ENCODE measurements at places on chromosomes 2 and 18.
A peak's percentile ranks its signal among the peaks of the same experiment; 100 is the strongest.

DNA sequence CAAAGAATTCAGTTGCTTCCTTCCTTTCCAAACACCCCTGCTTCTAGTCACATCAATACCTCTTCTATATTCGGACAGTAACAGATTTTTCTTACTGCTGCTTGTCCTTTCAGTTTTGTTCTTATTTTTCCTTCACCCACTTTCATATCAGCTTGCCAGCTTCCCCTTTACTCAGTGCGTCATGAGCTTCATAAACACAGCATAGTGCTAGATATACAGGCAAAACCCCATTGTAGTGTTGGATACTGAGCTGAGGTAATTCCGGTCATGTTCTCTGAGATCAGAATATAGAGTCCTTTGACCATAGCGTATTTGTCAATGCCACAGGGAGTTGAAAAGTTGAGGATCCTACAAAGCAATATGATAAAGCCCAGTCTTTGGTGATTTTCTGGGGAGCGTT lies 2.4 kb downstream of the FARP2 start:
- DNase-seq = peak; percentile 52

DNA sequence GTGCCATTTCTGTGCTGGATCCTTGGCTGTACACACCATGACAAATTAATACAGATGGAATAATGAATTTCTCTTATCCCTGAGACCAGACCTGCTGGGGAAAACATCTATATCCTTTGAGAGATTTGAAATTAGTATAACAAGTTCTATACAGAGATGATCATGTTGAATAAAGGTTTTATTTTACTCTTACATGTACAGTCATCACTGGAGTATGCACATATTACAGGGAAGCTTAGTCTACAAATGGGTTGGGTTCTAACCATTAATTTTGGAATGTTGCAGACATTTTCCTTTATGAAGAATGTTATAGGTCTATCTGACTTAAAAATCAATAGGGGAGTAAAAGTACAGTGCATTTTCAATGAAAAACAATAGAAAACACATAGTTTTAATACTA lies 29.9 kb upstream of the MMADHC start:
- DNase-seq = no peak

DNA sequence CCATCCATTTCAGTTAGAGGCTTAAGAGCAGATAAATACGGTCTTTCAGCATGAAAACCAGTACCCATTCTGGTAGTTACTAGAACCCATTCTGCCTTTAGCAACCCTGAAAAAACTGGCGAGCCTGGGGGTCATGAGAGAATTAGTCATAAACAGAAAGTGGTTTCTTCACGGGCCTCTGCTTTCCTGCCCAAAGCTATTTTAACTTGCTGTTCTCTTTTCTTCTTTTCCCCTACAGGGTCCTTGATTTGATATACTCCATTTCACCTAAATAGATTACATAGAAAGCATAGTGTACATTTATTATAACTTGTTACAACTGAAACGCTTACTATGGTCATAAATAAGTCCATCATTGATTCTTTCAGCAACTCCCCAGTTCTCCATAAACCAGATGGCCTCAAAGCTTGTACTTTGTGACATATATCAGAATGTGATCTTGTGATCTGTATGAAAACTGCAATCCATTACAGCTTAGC lies 48.3 kb downstream of the WDFY1 start:
- DNase-seq = no peak

DNA sequence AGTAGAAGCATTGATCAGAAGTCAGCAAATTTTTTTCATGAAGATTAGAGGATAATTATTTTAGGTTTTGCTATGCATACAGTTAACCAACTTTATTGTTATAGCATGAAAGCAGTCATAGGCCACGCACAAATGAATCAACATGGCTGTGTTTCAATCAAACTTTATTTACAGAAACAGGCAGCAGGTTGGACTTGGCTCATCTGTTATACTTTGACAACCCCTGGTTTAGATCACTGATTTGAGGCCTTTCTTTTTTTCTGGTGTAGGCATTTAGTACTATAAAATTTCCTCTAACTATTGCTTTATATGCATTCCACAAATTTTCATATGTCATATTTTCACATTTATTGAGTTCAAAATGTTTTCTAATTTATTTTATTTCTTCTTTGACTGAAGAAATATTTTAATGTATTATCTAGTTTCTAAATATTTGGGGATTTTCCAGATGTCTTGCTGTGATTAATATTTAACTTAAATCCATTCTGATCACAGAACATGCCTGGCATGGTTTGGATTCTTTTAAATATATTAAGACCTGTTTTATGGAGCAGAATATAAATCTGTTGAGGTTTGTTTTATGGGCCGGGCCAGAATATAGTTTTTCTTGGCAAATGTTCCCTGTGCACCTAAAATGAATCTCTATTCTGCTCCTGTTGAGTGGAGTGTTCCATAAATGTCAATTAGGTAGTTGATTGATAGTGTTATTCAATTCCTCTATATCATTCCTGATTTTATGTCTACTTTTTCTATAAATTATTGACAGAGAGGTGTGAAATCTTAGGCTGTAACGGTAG lies 116.3 kb upstream of the KLHL29 start:
- no peak for DNase-seq

DNA sequence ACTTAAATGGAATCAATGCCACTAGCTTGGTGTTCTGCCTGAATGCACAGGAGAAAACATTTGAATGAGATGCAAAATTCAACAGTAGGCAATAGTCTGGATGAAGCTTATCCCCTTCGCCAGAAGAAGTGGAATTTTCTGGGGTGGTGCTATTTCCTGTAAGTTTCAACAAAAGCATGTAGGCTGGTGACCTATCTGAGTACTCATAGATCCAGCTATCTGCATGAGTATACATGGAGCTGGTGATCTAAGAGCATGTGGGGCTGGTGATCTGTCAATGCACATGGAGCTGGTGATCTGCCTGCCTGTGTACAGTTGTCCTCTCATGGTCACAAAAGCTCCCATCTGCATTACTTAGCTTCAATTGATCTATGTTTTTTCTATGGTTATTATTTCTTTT lies 71.2 kb downstream of the SLC9A4 start:
- no peak for DNase-seq

DNA sequence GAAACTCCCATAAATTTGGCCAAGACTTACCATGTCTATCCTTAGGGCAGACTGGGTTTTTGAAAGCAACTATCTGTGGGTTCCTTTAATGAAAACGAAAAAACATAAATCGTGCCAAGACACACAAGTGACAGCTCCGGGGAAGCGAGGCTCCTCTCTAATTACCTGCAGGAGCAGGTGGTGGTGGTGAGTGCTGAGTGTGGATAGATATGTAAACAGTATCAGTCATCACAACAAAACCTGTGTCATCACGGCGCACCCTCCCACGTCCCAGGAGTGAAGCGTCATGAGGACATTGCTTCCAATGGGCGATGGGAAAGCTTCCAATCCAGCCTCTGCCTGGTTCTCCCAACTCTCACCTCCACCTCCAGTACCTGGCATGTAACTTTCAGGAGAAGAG lies 31.3 kb downstream of the ACKR3 start:
- DNase-seq = no peak

DNA sequence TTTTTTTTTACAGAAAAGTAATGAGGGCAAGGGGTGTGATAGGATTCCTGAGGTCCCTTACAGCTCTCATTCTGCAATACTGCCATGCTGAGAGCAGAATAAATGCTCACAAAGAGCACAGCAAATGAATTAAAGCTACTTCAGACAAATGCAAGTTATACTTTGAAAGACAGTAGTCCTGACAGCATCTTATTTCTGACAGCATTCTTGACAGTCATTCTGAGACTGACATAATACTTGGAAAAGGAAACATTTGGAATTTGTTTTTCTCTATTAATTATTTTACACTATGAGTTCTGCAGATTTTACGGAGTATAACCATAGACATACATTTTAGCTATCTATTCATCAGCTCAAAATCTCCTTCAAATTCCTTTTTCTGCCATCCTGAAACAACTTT lies 935.2 kb upstream of the FAM98A start:
- DNase-seq = no peak

GRCh38 chr2:158060835-158061435 lies 40.7 kb upstream of the UPP2 start:
- no peak for DNase-seq

GRCh38 chr2:130373808-130374365 lies 18.0 kb downstream of the PTPN18 start:
- no peak for DNase-seq

DNA sequence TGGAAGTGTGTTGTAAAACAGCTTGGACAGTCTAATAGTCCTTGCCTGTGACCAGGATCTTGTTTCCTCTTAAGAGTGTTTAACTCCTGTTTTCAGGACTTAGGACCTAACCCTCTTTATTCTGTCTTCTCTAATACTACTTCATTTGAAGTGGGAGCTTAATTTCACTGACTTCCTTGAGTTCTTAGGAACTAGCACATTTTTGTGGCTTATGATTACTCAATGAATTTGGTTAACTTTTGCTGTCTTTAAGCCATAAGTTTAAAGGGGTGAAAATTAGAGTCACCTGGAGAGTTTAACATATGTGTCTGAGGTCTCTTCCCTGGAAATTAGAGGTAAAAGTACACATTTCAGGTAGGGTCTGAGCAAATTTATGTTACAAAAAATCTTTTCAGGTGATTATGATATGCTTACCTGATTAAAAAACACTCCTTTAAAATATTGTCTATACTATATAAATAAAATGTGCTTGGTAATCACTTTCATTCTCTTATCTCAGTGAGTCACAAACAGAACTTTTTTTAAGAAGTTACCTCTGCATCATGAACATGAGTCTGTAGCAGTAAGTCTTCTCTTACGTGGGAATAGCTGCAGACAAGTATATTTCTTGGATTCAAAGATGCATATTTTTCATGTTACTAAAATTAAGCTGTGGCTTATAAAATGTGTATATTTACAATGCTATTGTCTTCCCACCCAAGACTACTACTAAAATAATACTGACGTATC lies 52.7 kb downstream of the ATP9B start:
- DNase-seq = no peak

DNA sequence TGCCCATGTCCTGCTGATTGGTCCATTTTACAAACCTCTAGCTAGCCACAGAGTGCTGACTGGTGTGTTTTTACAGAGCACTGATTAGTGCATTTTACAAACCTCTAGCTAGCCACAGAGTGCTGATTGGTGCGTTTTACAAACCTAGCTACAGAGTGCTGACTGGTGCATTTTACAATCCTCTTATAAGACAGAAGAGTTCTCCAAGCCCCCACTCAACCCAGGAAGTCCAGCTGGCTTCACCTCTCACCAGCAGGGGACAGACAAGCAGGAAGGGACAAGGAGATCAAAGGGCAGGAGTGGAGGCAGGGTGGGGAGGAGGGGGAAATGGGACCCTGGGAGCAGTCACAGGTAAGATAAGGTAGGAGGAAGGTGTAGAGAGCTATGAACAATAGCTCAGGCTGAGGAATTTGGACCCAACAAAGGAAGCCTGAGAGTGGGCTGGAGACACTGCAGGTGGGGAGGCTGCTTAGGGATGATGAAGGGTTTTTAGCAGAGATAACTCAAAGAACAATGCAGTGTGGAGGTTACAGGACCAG lies 37.1 kb downstream of the SH2D6 start:
- DNase-seq = no peak

Data from RPMI8226 (cell line).